Ureter (tissue), 1 donor: ENCODE measurements at places on chromosomes 7 and 10. TPM values are rescaled to one million over a fixed set of nuclear protein-coding genes. Genes with fewer than 3 reads are reported as not detected.
A peak's percentile ranks its signal among the peaks of the same experiment; 100 is the strongest.

The HOXA9 gene
- 7.4 TPM for total RNA-seq

The CBLL1 gene
- total RNA-seq, result 29.0 TPM

DNA sequence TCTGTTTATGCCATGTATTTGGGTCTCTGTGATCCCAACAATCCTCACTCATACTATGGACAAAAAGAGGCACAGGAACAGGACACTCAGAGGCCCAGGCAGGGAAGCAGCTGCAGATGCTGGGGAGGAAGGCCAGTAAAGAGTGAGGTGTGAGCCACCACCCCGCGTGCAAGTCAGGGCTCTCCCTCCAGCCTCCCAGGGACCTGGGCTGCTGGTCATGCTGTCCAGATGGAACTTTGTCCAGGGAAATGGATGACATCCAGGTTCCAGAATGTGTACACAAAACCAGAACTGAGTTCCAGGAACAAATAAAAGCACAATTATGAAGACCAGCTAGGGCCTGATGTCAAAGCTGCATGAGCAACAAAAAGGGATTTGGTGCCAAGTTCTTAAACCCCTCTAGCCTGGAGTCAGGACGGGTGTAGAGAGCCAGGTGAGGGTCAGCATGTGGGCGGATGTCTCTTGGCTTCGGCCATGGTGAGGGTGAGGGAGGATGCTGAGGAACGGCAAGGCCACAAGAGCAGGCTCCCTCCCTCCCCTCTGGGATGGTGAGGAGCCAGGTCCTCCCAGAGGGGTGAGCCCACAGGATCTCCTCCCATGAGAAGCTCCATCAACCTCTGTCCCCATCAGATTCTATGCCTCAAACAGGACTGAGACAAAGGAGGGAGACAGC is 739.7 kb downstream of the PARD3 start:
- no peak for DNase-seq

DNA sequence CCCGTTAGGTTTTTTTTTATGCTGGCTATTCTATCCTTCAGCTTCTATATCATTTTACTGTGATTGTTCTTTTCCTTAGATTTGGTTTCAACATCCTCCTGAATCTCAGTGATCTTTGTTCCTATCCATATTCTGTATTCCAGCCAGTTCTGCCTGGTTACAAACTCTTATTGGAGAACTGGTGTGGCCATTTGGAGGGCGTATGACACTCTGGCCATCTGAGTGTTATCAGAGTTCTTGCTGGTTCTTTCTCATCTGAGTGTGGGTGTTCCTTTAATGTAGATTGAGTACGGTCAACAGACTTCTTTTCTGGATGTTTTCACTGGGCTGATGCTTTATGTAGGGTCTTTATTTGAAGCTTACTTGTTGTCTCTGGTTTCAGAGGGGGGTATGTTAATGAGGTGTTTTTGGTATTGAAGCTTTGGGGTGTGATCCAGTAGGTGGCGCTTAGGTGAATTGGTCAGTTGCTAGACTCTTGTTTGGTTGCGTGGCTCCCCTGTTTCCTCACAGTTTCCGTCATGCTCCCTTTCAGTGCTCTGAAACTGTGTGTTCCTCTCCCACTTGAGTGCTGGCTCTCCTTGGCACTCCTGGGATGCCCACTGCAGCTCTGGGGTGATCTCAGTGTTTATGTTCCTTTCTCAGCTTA is 80.7 kb downstream of the FANK1 start:
- no peak for DNase-seq

DNA sequence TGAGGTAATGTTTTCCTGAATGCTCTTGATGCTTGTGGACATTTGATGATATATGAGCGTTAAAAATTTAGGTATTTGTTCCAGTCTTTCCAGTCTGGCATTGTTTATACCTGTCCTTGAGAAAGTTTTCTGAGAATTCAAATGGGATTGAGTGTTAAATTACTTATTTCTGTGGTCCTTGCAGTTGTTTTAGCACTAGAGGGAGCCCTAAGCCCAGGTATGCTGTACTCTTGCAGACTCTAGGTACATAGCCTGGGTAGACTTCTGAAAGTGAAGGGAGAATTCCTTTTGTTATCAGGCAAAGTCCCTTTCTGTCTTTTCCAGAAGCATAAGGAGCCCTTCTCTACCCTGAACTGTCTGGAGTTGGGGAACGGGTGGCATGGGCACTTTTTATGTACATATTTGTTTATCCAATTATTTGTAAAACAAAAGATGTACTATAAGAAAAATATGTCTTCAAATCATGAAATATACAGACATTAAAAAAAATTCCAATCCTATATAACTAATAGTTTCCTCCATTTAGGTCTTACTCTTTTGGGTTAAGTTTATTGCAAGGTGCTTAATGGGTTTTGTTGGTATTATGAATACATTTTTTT is 262.1 kb downstream of the ATRNL1 start:
- peak; percentile 50 for DNase-seq

DNA sequence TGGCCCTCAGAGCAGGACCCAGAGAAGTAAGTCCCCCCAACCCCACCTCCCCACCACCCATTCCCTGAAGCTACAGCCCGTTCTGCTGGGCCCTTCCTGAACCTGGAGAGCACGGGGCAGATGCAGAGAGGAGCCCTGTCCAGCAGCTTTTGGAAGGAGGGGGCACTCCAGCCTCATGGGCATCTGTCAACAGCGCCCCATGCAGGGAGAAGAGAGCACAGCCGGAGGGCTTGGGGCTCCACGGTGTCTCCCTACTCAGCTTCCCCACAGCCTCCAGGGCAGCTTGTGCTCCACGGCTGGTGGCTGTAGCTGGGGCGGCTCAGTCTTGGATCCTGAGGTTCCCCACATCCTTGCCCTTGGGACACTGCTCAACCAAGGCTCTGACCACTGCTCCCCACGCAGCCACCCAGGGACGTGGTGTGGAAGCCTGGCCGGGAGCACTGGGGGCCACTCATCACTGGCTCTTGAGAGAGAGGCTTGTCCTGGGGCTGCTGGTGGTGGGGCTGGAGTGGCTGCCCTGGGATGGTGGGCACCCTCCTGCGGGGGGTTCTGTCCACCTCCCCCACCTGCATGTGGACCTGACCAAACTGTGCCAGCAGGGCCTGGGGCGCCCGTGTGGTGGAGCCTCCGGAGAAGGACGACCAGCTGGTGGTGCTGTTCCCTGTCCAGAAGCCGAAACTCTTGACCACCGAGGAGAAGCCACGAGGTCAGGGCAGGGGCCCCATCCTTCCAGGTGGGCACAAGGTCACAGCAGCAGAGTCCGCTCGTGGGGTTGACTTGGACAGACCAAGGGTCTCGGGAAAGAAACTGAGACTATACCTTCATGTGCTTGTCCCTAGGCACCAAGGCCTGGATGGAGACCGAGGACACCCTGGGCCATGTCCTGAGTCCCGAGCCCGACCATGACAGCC is 4.5 kb downstream of the PRAP1 start:
- no peak for DNase-seq
